AG08395 (cell line): ENCODE measurements at places on chromosomes 2 and 18.
A peak's percentile ranks its signal among the peaks of the same experiment; 100 is the strongest.

- no peak for DNase-seq
These were observed 6.8 kb upstream of the NEU2 start for GRCh38 chr2:233025706-233026105.

- DNase-seq = no peak
These were observed 328 bp upstream of the INHBB start for GRCh38 chr2:120345608-120346007.

- DNase-seq = no peak
These were observed 483.8 kb downstream of the TDRD15 start for GRCh38 chr2:21607572-21607971.

DNA sequence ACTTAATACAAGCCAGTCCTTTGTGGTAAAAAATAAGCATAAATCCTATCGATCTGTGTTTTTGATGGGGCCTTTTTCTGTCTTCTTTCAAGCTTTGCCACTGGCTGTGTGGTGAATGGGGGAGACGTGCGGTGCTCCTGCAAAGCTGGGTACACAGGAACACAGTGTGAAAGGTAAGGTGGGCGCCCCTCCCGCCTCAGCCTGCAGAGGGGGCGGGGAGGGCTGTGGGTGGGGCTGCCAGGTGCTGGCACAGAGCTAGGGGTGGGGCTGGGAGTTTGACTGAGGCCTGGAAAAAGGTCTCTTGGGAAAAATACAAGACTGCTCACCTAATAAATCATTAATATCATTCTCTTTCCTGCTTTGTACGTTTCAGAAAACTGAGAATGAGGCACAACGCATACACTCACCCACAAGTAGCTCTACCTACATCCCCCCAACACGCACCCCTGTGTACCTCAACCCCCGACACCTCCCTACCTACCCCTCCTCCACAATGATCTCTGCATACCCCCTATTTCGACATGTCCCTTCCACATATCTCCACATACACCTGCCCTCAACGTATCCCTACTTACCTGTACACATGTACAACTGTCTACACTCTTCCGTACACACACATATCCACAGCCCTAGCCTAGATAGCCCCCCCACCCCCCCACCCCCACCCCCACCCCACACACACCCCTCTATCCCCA is 129.7 kb upstream of the TTC39C start:
- DNase-seq = no peak

DNA sequence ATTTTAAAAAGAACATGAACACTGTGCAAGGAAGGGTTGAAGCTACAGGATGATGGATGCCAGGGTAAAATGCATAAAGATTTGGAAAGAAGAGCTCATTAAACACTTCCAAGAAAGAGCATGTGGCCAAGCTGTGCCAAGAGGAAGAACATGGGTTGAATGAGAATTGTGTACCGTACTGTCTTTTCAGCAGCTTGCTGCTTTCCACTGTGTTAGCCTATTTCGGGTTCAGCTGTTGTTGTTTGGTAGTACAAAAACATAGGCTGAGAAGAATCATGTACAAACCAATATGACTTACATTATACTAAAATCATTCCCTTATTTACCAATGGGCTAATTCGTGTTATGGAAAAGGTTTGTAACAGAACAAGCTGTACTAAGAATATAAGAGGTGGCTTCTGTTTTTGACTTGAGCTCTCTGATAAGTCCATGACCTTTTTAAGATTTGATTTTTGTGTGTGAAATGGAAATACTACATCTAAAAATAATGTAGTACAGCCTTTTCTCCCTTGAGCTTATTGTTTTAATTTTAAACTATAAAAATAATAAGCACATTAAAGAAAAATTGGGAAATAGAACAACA is 188.3 kb upstream of the STON1 start:
- no peak for DNase-seq

DNA sequence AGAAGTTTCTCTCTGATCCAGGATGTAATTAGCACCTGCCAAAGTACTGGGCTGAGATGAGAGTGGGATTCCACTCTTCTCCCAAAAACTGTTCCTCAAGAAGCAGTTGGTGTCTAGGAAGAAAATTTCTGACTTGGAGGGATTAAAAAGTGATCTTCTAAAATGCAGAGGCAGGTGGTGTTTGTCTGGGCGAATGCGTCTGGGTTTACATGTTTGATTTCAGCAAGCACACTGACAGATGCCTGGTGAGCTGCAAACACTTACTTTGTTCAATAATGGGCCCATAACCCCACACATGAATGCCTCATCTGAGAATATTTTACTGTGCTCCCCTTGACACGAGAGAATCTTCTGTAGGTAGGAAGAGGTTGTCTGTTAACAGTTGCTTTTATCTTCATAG is 24.3 kb upstream of the KCNF1 start:
- no peak for DNase-seq

GRCh38 chr2:219125225-219125885 is 35.3 kb downstream of the NHEJ1 start:
- peak; percentile 70 for DNase-seq

DNA sequence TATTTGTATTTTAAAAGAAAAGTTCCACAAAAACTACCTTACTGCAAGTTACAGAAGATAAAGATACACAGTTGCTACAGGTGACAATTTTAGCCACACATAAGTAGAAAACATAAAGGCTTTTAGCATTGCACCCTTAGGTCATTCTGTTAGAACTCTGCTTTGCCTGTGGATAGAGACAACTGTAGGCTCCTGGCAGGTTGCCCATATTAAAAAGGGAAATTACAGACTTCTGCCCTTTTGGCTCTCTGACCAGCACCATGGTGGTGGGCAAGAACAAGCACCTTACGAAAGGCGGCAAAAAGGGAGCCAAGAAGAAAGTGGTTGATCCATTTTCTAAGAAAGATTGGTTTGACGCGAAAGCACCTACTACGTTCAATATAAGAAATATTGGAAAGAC is 223.3 kb downstream of the MC4R start:
- DNase-seq = no peak

DNA sequence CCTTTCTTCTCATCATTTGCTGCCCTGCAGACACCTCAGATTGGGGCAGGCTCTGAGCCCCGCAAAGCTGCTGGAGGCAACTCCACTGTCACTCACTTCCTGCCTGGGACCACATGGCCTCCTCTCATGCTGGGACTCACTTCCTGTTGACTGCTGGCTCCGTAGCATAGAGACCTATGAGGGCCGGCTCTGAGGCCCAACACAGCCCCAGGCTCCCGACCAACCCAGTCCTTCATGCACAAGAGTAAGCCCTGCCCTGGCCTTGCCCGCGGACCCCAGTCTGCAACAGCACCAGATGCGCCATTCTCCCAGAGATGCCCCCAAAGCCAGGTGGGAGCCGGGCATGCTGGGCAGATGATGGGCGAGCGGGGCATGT is 55.7 kb downstream of the DNMT3A start:
- DNase-seq = no peak

DNA sequence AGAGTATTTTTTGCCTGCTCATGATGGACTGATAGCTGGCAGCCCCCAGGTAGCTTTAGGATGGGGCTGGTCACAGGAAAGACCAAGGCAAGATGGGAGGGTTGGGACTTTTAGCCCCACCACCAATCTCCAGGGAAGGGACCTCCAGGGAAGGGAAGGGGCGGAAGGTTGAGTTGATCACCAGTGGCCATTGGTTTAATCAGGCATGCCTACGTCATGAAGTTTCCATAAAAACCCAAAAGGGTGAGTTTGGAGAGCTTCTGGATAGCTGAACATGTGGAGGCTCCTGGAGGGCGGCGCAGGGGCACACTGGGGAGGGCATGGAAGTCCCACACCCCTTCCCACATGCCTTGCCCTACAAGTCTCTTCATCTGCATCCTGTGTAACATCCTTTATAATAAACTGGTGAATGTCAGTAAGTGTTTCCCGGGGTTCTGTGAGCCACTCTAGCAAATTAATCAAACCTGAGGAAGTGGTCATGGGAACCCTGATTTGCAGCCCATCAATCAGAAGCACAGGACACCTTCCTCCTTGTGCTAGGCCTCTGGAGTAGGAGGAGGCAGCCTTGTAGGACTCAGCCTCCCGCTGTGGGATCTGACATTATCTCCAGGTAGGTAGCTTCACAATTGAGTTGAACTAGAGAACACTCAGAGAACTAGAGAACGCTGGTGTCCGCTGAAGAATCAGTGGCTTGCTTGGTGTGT is 30.3 kb downstream of the RAB31 start:
- no peak for DNase-seq

DNA sequence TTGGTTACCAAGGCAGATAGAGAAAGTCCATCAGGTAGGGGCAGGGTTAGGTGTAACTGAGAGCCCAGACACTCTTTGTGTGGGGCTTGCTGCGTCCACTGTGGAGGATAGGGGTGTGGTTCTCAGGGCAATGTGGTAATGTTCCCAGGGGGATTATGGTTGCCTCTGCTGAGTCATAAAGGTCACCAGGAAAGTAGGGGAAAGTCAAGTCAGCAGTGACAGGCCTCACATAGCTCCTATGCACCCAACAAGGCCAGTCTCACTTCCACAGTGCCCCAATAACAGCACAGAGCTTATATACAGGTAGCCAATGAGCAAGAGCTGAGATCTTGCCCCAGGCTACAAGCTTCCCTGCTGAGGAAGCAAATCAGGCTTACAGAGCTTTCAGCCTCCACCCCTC is 1438.0 kb upstream of the ZEB2 start:
- DNase-seq = no peak

DNA sequence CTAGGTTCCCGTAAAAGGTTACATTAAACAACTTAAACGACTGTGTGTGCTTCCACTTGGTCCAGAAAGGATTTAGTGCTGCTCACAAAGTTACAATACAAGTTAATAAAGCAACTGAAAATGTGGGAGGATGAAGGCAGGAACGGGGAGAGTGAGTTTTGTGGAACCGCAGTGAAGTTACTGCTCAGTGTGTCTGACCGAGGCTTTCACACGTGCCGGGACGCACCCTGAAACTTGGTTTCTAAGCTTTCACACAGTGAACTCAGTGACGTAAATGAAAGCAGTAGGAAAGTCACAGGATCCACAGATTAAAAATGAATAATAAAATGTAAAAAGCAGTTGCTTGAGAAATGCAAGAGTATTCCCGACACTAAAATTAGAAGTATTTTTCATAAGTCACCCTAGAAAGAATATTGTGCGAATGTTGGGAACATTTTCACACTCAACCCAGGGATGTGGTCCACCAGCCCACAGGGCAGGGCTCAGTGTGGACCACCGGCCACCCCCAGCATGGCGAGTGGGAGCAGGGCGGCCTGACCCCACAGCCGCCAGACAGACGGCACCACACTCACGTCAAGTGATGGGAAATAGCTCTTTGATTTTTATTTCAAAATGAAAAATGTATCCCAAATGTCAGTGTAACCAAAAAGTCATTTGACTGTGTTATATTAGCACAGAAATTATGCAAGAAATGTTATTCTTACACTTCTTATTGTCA is 32.6 kb upstream of the CHMP1B start:
- DNase-seq = no peak

DNA sequence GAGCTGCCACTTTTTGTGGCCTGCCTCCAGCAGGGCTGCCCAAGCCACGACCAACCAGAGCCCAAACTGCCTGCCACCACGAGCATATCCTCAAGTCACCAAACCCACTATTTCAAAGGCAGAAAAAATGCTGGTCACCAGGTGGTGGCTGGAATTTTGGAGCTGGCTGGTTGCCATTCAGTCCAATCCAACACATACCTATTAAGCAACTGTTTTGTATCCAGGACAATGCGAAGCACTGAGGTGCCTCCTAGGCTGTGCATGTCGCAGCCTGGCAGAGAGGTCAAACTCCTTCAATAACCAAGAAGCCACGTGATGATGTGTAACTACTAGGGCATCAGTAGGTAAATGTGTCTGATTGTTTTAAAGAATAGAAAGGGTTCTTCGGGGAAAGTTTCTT is 108.3 kb upstream of the PPP1CB start:
- no peak for DNase-seq

DNA sequence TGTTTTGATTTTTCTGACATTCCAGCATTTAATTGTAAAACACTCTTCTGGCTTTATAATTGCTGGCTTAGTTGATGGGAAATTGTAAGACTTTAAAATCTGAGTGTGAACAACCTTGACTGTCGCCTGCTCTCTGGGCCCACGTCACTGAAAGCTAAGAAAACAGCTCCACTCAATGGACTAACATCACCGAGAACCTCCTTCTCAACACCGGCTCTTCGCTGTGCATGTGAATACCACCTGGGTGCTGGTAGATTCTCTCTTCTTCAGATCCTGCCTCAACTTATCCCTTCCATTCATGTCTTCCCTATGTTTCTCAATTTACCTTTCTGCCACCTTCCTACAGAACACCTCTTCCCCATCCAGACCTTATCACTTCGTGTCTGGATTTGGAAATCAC is 523.1 kb upstream of the ID2 start:
- no peak for DNase-seq
